ENCODE measurements at places on chromosomes 2 and 18.

- DNase-seq: no peak
Measured at GRCh38 chr2:143429932-143430679, 300.9 kb downstream of the ARHGAP15 start.

DNA sequence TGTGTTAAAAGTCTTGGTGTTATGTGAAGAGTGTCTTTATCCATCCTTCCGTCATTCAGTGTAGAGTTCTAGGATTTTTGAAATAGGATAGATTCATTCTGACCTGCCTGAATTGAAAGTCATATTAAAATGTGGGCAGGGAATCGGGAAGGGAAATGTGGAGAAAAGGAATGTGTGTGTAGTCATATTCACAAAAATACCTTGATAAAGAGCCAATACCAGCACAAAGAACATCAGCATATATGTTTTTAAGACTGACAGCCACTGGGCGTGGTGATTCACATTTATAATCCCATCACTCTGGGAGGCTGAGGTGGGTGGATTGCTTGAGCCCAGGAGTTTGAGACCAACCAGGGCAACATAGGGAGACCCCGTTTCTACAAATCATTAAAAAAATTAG, 188.1 kb downstream of the CAMKMT start:
- no peak for DNase-seq

GRCh38 chr2:237324837-237325236, 89.1 kb downstream of the COL6A3 start:
- DNase-seq: peak; percentile 74

DNA sequence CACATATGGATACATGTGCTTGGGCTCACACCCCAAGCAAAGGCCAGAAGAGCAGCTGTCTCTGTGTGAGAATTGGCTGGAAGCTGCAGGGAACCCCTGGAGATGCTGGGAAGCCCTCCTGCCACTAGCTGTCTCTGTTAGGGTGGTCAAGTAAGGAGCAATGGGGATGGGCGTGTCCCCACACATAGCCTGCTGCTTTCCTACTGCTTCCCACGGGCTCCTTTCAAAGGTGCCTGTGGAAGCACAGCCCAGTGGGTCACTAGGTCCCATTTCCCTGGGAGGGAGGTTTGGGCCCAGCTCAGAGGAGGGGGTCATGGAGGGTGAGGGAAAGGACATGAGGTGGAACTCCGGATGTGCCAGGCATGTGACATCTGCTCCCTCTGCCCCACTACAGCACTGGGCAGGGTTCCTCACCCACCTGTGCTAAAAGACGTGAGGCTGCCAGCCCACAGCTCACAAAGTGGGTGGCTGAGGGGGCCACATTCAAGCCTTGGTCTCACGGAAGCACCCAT, 24.4 kb upstream of the MAL start:
- DNase-seq: no peak

DNA sequence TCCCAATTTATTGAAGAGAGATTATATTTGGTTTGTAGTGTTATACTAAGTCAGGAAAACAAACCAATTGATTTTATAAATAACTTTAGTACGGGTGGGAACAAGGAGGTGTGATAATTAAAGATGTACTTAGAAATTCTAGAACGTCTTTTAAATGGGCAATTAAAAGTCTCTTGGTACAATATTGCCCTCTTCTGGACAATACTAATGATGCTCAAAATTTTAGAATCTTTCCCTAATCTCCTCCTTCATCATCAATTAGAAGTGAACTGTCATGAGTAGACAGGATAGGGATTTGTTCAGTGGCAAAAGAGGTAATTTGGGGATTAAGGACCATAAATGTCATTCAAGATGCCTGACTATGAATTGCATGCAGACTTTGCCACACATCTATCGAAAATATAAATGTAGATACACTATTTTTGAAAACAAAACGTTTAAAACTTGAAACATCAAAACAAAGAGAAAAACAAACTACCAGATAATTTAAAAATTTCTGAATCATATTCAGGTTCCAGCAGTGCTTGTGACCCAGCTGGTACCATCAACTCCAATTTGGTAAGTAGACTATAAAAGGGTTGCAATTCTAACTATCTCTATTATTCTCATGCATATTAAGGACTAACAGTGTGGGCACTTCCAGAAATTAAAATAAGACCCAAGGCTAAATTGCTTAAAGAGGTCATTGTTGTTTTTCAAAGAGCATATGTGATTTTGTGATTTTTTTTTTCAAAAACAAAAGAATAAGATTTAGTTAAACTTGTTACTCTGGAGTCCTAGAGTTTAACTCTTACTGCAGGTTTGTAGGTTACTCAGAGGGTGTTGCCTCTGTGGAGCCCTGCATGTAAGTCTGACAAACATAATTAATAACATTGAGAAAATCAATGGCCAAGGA, 123.5 kb downstream of the LAMA3 start:
- DNase-seq: no peak

GRCh38 chr2:29317077-29317517, 201.9 kb downstream of the CLIP4 start:
- no peak for DNase-seq

- no peak for DNase-seq
Measured at GRCh38 chr2:85179541-85179940, 46.3 kb downstream of the TCF7L1 start.

GRCh38 chr18:43533371-43533770, 256.1 kb upstream of the SYT4 start:
- no peak for DNase-seq

Data from BE2C (cell line).